Mesothelial cell of epicardium (in vitro differentiated cells): ENCODE measurements at places on chromosomes 5 and 9. TPM values are rescaled to one million over a fixed set of nuclear protein-coding genes. Genes with fewer than 3 reads are reported as not detected.

The ITGA1 gene
- total RNA-seq, result 8.3 to 10.8 TPM (median 9.1 TPM) in 3 replicates

- no peak for DNase-seq
- H3K4me1 ChIP-seq, result no peaks in the 10 kb centered on the region
- H3K27ac ChIP-seq, result no peak overlapping the region
- H3K36me3 ChIP-seq, result no peaks in the 10 kb centered on the region
- no peaks in the 10 kb centered on the region for H3K27me3 ChIP-seq
These were observed 77.4 kb downstream of the ATPSCKMT start for GRCh38 chr5:10172247-10172646.

DNA sequence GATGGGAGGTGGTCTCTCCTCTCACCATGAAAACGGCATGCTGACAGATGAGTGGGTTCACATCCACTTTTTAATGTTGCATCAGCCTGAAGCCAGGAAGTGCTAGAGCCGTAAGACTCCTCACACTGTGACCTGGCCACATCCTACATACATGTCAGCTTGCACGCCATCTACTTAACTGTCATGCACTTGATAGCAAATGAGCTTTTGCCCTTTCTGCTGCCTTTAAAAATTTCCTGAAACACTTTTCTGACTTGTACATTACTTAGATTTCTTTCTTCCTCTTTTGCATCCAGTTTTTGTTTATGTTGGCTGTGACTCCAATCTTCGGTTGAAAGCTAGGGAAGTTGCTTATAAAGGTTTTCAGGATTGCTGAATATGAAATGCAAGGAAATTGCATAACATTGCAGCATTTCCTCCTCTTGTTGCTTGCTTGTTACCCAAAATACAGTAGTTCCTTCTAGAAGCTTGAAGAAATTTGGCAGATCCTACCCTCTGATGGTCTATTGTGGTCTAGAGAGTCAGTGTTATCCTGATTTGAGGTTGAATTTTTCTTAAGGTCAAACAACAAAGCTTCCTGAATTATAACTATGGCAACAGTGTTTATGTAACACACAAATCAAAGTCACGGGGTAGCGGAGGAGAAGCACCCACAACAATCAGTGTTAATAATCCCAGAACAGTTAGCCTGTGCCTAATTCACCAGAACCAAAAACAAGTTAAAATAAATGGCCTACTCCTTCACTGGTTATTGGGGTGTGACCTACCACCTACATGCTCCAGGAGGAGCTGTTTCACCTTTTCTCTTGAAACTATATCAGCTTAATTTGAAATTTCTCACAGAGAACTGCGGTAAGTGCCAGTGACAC is 232.5 kb downstream of the ARHGAP26 start:
- DNase-seq, result no peak
- no peaks in the 10 kb centered on the region for H3K27me3 ChIP-seq
- H3K4me3 ChIP-seq, result no peak overlapping the region
- peak overlapping the region; percentile 77 for H3K27ac ChIP-seq
- H3K4me1 ChIP-seq, result peaks cover 14% of the 10 kb centered on the region
- H3K36me3 ChIP-seq, result no peaks in the 10 kb centered on the region

The HINT2 gene
- 29.3 to 31.3 TPM (median 30.7 TPM) in 3 replicates for total RNA-seq

- no peaks in the 10 kb centered on the region for H3K27me3 ChIP-seq
- no peak for DNase-seq
- peaks cover 14% of the 10 kb centered on the region for H3K4me1 ChIP-seq
- H3K27ac ChIP-seq, result no peak overlapping the region
These were observed 52.1 kb upstream of the ARL15 start for GRCh38 chr5:54362434-54362833.

DNA sequence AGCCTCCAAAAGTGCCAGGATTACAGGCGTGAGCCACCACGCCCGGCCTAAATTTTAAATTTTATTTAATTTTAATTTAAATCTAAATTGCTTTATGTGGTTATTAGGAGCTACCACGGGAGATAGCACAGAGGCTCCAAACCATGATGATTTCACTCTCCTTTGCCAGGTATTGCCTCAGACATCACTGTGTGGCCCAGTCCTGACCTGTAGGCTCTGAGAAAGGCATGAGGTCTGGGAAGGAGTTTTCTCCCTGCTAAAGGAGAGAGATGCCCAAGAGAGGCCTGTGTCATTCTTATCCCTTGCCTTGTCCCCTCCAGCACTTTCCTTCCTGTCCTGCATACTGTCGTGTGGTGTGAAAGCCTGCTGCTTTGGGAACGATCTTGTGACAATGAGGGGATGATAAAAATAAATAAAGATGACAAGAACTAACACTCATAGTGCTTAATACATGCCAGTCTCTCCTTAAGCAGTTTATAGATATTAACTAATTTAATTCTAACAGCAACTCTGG is 37.0 kb upstream of the BASP1 start:
- H3K36me3 ChIP-seq, result no peaks in the 10 kb centered on the region
- peak overlapping the region; percentile 71 for H3K27ac ChIP-seq
- no peaks in the 10 kb centered on the region for H3K27me3 ChIP-seq
- DNase-seq, result no peak

The PCDHA11 gene
- 11.7 to 12.8 TPM (median 11.8 TPM) in 3 replicates for total RNA-seq

The CACFD1 gene
- 35.4 to 44.5 TPM (median 40.2 TPM) in 3 replicates for total RNA-seq

GRCh38 chr9:121187636-121188305 is 13.9 kb downstream of the RAB14 start:
- H3K27me3 ChIP-seq, result no peaks in the 10 kb centered on the region
- H3K36me3 ChIP-seq, result peaks cover 19% of the 10 kb centered on the region
- H3K4me1 ChIP-seq, result peaks cover 35% of the 10 kb centered on the region
- H3K4me3 ChIP-seq, result no peak overlapping the region
- DNase-seq, result no peak

DNA sequence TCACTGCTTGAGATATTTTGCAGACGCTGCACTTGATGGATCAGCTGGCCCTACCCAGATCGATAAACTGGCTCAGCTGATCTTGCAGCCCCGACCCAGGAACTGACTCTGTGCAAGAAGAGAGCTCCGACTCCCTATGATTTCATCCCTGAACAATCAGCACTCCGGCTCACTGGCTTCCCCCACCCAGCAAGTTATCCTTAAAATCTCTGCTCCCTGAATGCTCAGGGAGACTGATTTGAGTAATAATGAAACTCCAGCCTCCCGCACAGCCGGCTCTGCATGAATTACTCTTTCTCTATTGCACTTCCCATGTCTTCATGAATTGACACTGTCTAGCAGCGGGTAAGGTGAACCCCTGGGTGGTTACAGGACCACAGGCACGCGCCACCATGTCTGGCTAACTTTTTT is 16.9 kb upstream of the NANS start:
- peaks cover 13% of the 10 kb centered on the region for H3K27me3 ChIP-seq
- H3K27ac ChIP-seq, result no peak overlapping the region
- no peaks in the 10 kb centered on the region for H3K36me3 ChIP-seq
- no peaks in the 10 kb centered on the region for H3K4me1 ChIP-seq

- H3K27me3 ChIP-seq, result no peaks in the 10 kb centered on the region
- no peak for DNase-seq
These were observed 17.4 kb upstream of the ASPN start for GRCh38 chr9:92499701-92500100.

The ZFP37 gene
- total RNA-seq, result 8.2 to 9.3 TPM (median 8.9 TPM) in 3 replicates

DNA sequence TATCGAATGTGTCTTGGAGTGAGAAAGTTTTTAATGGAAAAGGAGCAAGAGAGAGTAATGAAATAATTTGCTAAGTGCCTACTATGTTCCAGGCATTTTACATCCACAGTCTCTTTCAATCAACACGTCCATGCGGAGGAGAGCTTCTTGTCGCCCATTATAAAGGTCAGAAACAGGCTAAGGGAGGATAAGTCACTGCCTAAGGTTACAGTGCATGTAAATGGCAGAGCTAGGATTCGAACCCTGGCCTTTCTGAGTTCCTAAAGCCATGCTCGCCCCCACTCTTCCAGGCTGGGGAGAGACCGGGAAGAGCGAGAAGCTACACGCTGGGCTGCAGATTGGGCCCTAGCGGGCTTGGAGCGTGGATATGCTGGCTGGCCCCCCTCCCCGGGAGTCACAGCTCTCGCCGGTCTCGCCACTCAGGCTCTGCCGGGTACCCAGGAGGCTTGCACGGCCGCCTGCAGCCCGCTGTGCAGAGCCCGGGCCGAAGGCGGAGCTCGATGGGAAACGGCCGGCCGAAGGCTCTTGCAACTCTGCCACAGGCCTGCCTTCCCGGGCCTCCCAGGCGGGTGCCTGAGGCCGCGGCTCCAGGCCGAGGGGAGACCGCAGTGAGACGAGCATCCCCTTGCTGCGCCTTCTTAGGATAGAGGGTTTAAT is 775 bp upstream of the LHX2 start:
- H3K27ac ChIP-seq, result no peak overlapping the region
- peaks cover 18% of the 10 kb centered on the region for H3K4me1 ChIP-seq
- H3K36me3 ChIP-seq, result no peaks in the 10 kb centered on the region
- peak overlapping the region; percentile 13 for H3K4me3 ChIP-seq

DNA sequence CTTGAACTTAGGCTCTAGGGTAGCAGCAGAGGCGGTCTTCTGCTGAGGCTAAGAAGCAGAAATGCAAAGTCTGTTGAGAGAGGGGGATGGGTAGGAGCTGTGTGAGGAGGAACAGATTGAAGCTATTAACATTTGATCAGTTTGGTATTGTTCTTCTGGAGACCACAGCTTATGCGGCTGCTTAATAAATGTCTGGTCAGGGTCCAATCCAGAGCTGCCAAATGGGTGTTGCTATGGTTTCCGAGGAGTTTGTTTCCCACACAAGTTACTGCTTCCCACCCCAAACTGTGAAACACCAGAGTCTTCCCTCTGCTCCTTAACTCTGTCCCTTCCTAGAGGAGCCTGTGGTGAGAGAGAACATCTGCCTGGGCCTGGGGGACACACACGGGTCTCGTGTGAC is 142.2 kb upstream of the KLF4 start:
- H3K36me3 ChIP-seq, result no peaks in the 10 kb centered on the region
- no peak for DNase-seq
- no peak overlapping the region for H3K4me3 ChIP-seq
- H3K4me1 ChIP-seq, result peaks cover 33% of the 10 kb centered on the region

The CSF1R gene
- total RNA-seq, result 0.07 to 0.27 TPM (median 0.18 TPM) in 3 replicates

The PDCD1LG2 gene
- total RNA-seq, result not detected in 3 replicates

GRCh38 chr5:67699560-67699959 is 503.0 kb upstream of the CD180 start:
- H3K36me3 ChIP-seq, result peaks cover 15% of the 10 kb centered on the region
- H3K4me3 ChIP-seq, result no peak overlapping the region
- no peaks in the 10 kb centered on the region for H3K4me1 ChIP-seq
- no peaks in the 10 kb centered on the region for H3K27me3 ChIP-seq
- no peak overlapping the region for H3K27ac ChIP-seq
- no peak for DNase-seq

DNA sequence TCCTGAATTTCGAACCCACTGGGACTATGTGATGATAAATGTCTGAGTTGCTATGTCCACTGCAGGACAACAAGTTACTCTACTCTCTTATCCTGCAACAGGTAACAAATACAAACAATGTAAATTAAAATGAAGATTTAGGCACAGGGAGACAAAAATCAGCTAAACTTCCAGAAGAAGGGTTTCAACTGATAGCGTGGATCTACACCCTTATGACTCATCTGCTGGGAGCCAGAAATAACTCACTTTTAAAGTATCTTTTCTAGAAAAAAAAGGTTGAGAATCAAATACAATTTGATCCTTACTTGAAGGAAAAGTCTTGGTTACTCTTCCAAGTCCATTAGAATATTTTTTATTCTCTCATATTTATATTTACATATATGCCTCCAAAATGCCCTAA is 21.4 kb downstream of the PJA2 start:
- no peak for DNase-seq
- H3K4me1 ChIP-seq, result peaks cover 3% of the 10 kb centered on the region
- H3K27ac ChIP-seq, result peak overlapping the region; percentile 28
- no peak overlapping the region for H3K4me3 ChIP-seq

DNA sequence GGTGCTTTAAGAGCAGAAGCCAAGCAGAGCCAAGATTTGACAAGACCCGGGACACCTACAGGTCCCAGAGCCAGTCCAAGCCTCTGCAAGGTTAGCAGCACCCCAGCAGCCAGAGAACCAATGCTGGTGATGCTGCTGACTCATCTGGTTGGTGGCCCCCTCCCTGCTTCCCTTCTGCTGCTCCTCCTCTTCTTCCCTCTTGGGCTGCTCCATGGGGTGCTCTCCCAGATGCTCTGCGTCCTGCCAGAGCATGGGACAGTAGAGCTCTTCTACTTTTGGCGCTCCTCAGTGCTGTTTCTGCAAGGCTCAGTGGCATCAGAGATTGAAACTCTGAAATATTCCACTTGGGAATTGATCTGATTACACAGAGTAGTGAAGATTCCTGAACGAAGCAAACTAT is 76.1 kb upstream of the SAP30L start:
- no peak overlapping the region for H3K4me3 ChIP-seq
- H3K27ac ChIP-seq, result peak overlapping the region; percentile 39
- H3K36me3 ChIP-seq, result no peaks in the 10 kb centered on the region

DNA sequence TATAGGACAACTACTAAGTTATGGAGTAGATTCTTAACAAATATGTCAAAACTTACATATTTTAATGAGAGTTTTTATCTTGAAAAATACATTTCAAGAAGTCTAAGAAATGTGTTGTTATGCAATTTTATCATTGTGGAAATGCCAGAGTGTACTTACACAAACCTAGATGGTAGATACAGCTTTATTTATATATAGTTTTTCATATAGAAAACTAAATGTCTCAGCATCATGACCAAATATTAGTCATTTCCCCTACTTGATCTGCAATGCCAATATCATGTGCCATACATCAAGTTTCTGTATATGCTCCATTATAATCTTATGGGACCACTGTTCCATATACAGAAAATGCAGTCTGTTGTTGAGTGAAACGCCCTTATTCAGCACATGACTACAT is 28.7 kb downstream of the CAST start:
- no peaks in the 10 kb centered on the region for H3K27me3 ChIP-seq
- no peak for DNase-seq
- peaks cover 2% of the 10 kb centered on the region for H3K36me3 ChIP-seq
- H3K4me1 ChIP-seq, result peaks cover 5% of the 10 kb centered on the region
- no peak overlapping the region for H3K27ac ChIP-seq

- H3K4me1 ChIP-seq, result no peaks in the 10 kb centered on the region
- H3K27me3 ChIP-seq, result peaks cover 62% of the 10 kb centered on the region
- no peaks in the 10 kb centered on the region for H3K36me3 ChIP-seq
- no peak overlapping the region for H3K4me3 ChIP-seq
These were observed 49.7 kb upstream of the PLEKHG4B start for GRCh38 chr5:42250-42649.

The SLC4A9 gene
- total RNA-seq, result 1.8 to 2.5 TPM (median 2.2 TPM) in 3 replicates

- no peak for DNase-seq
- H3K4me1 ChIP-seq, result peaks cover 3% of the 10 kb centered on the region
- no peaks in the 10 kb centered on the region for H3K36me3 ChIP-seq
- no peak overlapping the region for H3K4me3 ChIP-seq
- H3K27ac ChIP-seq, result no peak overlapping the region
These were observed 100.2 kb upstream of the TBCA start for GRCh38 chr5:77876316-77876715.

The G3BP1 gene
- total RNA-seq, result 211 to 224 TPM (median 223 TPM) in 3 replicates

The TAF11L9 gene
- not detected in 3 replicates for total RNA-seq

DNA sequence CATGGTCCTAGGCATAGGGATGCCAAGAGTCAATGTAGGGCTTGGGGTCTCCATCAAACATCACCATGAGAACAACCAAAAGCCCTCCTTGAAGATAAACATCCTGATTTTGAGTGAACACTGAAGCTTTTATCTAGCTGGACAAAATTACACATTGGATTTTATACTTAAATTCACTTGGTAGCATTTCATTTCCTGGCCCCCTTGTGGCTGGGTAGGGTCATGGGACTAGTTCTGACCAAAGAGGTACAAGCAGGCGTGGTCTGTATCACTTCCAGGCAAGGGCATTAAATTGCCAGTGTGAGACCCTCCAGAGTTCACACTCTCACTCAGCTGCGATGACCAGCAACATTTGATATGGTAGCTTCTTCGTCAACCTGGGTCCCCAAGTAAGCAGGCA is 320.3 kb downstream of the ACTL7B start:
- no peaks in the 10 kb centered on the region for H3K4me1 ChIP-seq
- peaks cover 18% of the 10 kb centered on the region for H3K27me3 ChIP-seq
- H3K36me3 ChIP-seq, result no peaks in the 10 kb centered on the region
- DNase-seq, result no peak
